ENCODE measurements at places on chromosomes 12 and 14.
A peak's percentile ranks its signal among the peaks of the same experiment; 100 is the strongest.

- no peak for DNase-seq
Measured at GRCh38 chr12:17818931-17819330, 271.1 kb downstream of the RERGL start.

DNA sequence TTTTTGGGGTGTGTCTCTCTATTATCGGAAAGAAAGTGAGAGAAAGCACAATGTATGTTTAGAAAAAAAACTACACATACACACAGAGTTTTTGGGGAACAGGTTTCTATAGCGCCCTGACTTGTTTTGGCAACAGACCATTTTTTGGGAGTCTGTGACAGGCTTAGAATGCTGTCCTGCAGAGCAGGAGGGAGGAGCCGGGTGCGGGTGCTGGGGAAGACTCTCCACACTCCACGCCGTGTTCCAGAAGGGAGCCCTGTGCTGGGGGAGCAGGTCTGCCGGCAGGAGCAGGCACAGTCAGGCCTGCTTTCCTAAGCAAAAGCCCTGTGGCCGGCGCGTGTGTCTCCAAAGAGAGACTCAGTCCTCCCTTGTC lies 26.5 kb downstream of the CD9 start:
- no peak for DNase-seq

GRCh38 chr12:53461059-53461458 lies 9.2 kb downstream of the PCBP2 start:
- DNase-seq: no peak

DNA sequence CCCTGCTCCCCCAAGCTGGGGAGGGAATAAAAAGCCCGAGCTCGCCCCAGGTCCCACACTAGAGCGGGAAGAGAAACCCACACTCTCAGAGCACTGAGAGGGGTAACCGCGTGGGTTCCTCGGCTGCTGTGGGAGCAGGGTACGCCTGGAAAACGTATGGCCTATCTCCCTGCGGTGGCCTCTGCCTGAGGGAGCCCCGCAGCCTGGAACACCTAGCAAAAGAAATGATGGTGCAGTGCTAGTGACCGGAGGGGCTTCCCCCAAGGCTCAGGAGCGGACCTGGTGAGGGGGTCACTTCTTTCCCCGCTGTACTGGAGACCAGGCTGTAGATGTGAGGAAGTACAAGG lies 2.5 kb upstream of the OR4N2 start:
- DNase-seq: peak; percentile 28

DNA sequence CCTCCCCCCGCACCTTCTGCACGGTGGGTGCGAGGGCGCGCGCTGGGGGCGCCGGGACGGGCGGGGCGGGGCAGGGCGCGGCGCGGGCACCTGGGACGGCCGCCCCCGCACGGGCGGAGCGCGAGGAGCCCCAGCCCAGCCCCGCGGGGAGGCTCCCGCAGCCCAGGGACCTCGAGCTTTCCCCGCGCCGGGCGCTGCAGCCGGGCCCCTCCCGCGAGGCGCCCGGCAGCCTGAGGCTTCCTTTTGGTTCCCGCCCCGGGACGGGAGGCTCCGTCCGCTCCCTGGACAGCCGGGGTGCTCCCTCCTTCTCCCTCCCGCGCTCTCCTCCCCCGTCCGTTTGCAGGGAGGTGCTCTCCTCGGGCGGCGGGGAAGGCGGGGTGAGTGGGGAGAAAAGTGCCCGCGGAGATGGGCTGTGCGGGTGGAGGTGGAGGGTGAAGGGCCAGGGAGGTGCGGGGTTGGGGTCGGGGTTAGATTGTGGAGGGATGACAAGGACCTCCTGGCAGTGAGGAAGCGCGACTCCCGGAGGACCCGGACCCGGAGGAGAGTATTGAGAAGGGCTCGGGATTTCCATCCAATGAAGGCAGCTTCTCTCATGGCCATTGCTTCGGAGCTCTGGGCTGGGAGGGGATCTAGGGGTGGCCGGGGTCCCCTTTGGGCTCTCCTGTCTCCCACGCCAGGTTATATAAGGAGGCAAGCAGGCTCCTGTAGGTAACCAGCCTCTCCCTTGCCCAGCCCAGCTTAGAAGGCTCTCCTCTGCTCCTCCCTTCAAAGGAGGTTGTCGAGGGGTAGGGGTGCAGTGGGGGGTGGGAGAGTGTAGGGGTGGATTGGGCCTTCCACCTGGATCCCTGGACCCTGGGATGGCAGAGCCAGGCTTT lies 645 bp downstream of the JDP2 start:
- DNase-seq: peak; percentile 30
